ENCODE measurements at places on chromosomes 7 and 10.

GRCh38 chr7:139798221-139798620 is 20.4 kb upstream of the HIPK2 start:
- peaks cover 2% of the 10 kb centered on the region for H3K36me3 ChIP-seq
- peaks cover 6% of the 10 kb centered on the region for H3K27me3 ChIP-seq
- peaks cover 5% of the 10 kb centered on the region for H3K4me1 ChIP-seq
- no peak for DNase-seq
- H3K27ac ChIP-seq: no peak overlapping the region

GRCh38 chr10:52908478-52908877 is 135.9 kb upstream of the MBL2 start:
- no peaks in the 10 kb centered on the region for H3K27me3 ChIP-seq
- no peak for DNase-seq
- no peaks in the 10 kb centered on the region for H3K36me3 ChIP-seq

- no peaks in the 10 kb centered on the region for H3K36me3 ChIP-seq
- no peak overlapping the region for H3K27ac ChIP-seq
- no peak overlapping the region for H3K4me3 ChIP-seq
- H3K4me1 ChIP-seq: no peaks in the 10 kb centered on the region
Observed at GRCh38 chr7:47473499-47474210, 108.3 kb downstream of the TNS3 start.

- H3K36me3 ChIP-seq: no peaks in the 10 kb centered on the region
- DNase-seq: no peak
- no peak overlapping the region for H3K4me3 ChIP-seq
- H3K27ac ChIP-seq: no peak overlapping the region
- H3K27me3 ChIP-seq: no peaks in the 10 kb centered on the region
Observed at GRCh38 chr10:90635111-90635765, 222.6 kb downstream of the HTR7 start.

- DNase-seq: no peak
- no peak overlapping the region for H3K4me3 ChIP-seq
Observed at GRCh38 chr10:24442234-24442633, 233.3 kb downstream of the KIAA1217 start.

GRCh38 chr7:79785556-79785955 is 332.1 kb upstream of the MAGI2 start:
- no peak overlapping the region for H3K27ac ChIP-seq
- no peaks in the 10 kb centered on the region for H3K27me3 ChIP-seq
- no peaks in the 10 kb centered on the region for H3K4me1 ChIP-seq
- no peak for DNase-seq

- no peak overlapping the region for H3K4me3 ChIP-seq
- H3K27me3 ChIP-seq: no peaks in the 10 kb centered on the region
- peaks cover 19% of the 10 kb centered on the region for H3K4me1 ChIP-seq
- no peak for DNase-seq
- no peak overlapping the region for H3K27ac ChIP-seq
- H3K36me3 ChIP-seq: peaks cover 26% of the 10 kb centered on the region
Observed at GRCh38 chr10:88386821-88387773, 196.0 kb downstream of the RNLS start.

GRCh38 chr7:25031007-25031406 is 51.0 kb upstream of the OSBPL3 start:
- no peaks in the 10 kb centered on the region for H3K36me3 ChIP-seq
- H3K4me3 ChIP-seq: no peak overlapping the region
- peaks cover 6% of the 10 kb centered on the region for H3K27me3 ChIP-seq
- no peak for DNase-seq
- no peak overlapping the region for H3K27ac ChIP-seq

DNA sequence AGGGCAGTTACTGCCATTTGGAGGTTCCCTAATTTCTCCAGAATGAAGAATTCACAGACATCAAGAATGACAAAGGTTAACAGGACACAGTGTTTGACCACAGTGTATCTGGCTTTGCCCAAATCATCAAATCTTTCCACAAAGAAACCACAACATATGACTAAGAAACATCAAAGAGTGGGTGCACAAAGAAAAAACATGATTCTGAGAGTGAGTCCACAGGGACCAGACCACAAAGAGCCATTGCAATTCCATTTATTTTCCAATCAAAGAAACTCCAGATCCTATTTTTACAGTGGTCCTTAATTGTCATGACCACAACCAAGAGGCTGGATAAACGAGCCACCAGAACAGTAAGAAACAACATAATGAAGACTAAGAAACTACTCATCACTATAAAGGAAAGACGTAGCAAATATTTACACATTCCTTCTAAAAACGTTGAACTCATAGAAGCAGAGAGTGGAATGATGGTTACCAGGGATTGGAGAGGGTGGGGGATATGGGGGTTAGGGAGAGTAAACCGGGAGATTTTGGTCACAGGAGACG is 286.5 kb downstream of the DOCK4 start:
- no peaks in the 10 kb centered on the region for H3K36me3 ChIP-seq
- no peaks in the 10 kb centered on the region for H3K4me1 ChIP-seq
- no peak overlapping the region for H3K4me3 ChIP-seq
- H3K27me3 ChIP-seq: no peaks in the 10 kb centered on the region
- no peak for DNase-seq

DNA sequence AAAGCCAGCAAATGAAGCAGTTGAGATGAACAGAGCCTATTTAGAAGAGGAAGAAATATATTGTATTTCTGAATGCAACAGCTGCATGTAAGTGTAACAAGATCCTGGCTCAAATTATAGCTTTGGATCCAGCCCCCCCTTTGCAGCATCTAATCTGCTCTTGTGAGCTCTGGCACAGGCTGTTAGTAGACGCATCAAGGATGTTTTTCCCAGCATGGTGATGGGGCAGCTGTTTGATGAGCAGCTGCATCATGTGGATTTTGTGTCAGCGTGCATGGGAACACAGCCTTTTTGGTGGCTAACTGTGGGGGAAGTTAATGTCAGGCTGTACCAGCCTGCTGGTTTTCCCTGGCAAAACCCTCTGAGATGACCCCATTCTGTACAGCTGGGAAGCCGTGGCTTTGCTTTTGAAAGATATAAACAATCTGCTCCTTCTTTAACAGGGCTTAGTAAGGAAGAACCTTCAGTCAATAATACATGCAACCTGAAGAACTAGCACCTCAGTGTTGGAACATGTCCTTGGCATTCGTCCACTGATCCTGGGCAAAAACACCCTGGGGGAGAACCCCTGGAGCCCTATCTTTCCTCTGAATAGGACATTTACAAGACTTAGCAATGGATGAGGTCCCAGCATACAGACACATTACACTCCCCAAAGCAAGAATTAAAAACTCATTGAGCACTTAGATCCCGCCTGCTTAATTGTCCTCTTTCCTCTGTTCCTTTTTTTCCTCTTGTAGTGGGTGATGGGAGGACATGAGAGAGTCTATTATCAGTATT is 70.6 kb downstream of the NPS start:
- no peak overlapping the region for H3K27ac ChIP-seq
- H3K27me3 ChIP-seq: no peaks in the 10 kb centered on the region
- H3K4me1 ChIP-seq: no peaks in the 10 kb centered on the region
- DNase-seq: no peak

GRCh38 chr10:107740962-107741690 is 576.6 kb upstream of the SORCS1 start:
- DNase-seq: no peak
- no peak overlapping the region for H3K4me3 ChIP-seq
- no peaks in the 10 kb centered on the region for H3K27me3 ChIP-seq

- H3K4me1 ChIP-seq: peaks cover 10% of the 10 kb centered on the region
- peak overlapping the region; percentile 32 for H3K27ac ChIP-seq
- H3K27me3 ChIP-seq: no peaks in the 10 kb centered on the region
- peaks cover 48% of the 10 kb centered on the region for H3K36me3 ChIP-seq
Observed at GRCh38 chr7:127689194-127689772, 37.3 kb downstream of the SND1 start.

DNA sequence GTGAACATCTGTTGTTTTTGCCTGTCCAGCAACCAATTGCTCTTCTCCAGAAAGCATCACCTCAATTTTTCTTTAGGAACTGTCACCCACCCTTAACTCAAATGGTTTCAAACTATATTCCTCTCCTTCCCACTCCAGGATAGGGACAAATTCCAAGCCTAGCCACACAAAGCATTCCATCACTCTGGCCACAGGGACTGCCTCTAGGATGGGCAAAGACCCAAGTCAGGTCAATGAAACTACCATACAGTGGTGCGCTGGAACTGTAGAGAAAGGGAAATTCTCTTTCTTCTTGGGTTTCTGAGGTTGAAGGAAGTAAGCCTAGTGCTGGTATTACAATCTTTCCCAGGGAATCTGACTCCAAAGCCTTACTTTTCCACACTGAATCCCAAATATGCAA is 3.6 kb downstream of the MICU1 start:
- H3K27me3 ChIP-seq: no peaks in the 10 kb centered on the region
- H3K27ac ChIP-seq: no peak overlapping the region
- H3K4me3 ChIP-seq: no peak overlapping the region
- peaks cover 19% of the 10 kb centered on the region for H3K4me1 ChIP-seq

DNA sequence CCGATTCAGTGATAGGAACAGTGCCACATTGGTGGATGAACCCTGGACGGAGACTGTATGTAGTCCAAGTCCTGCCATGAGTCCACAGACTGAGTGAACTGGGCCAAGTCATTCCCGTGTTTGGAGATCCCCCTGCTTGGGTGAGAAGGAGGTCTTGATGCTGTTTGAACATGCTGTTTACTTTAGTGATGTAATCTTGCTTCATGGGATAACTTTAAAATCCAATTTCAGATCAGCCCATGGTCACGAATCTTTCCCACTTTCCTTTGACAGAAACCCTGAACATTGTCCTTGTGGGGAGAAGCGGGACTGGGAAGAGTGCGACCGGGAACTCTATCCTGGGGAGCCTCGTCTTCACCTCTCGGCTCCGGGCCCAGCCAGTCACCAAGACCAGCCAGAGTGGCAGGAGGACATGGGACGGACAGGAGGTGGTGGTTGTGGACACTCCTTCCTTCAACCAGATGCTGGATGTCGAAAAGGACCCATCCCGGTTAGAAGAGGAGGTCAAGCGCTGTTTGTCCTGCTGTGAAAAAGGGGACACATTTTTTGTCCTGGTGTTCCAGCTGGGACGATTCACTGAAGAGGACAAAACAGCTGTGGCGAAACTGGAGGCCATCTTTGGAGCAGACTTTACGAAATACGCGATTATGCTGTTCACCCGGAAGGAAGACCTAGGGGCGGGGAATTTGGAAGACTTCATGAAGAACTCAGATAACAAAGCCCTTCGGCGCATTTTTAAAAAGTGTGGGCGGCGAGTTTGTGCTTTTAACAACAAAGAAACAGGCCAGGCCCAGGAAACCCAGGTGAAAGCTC is 26.6 kb downstream of the GIMAP8 start:
- peaks cover 69% of the 10 kb centered on the region for H3K4me1 ChIP-seq
- H3K27me3 ChIP-seq: no peaks in the 10 kb centered on the region
- peaks cover 79% of the 10 kb centered on the region for H3K36me3 ChIP-seq

DNA sequence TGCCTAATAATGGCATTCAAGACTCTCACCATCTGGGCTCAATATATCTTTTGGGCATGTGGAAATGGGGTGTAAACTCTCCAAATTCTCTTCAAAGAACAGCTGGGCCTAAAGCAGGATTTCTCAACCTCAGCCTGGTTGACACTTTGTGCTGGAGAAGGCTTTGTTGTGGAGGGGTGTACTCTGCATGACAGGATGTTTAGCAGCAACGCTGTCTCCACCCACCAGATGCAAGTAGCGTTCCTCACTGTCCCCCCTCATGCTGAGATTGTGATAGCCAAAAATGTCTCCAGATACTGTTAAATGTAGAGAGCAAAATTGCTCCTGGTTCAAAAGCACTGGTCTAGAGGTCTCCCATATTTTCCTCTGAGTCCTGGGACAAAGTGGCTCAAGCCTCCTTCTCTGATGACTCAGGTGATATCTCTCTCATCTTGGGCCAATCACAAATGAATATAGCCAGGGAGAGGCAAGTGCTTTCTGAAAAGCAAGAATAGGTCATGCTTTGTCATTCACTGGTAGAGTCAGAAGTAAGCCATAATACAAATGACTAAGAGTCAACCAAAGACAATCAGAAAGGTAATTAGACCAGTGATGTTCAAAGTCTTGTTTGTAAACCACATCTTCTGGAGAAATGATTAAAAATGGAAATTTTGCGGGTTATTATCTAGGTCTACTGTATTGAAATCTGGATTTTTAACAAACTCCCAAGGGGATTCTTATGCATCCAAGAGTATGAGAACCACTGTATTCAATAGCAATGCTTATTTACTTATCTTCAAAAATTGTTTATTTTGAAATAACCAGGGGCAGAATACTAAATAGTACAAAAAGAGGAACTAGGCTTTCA is 330.8 kb downstream of the PTEN start:
- peak; percentile 75 for DNase-seq
- no peaks in the 10 kb centered on the region for H3K36me3 ChIP-seq
- no peaks in the 10 kb centered on the region for H3K27me3 ChIP-seq

DNA sequence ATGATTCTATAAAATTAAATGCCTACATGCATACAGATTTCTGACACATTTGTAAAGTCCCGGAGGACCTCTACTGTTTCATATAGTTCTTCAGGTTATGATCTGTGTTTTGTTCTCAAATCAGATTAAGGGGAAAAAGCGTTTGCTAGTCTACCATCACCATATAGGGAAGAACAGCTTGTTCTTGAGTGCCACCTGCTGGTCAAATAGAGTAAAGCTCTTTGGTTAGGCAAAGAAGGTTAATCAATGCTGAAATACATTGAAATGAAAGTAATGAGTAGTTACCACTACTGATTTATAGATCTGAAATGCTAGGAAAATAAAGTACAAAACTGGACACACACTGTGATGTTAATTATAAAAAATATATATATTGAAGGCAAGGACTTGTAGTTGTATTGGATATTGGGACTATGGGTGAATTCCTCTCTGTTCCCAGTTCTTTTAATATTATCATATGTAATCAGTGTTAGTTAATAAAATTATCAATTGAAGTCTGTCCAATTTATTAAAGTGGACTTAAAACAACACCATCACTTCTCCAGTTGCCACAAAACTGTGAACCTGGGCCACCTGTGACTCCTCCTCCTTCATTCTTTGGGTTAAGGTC is 72.6 kb upstream of the PDLIM1 start:
- peak; percentile 71 for DNase-seq
- H3K4me3 ChIP-seq: no peak overlapping the region
- H3K27me3 ChIP-seq: peaks cover 10% of the 10 kb centered on the region
- H3K4me1 ChIP-seq: no peaks in the 10 kb centered on the region
- no peak overlapping the region for H3K27ac ChIP-seq
- no peaks in the 10 kb centered on the region for H3K36me3 ChIP-seq

- no peaks in the 10 kb centered on the region for H3K27me3 ChIP-seq
- H3K27ac ChIP-seq: no peak overlapping the region
- DNase-seq: no peak
- no peaks in the 10 kb centered on the region for H3K36me3 ChIP-seq
- no peak overlapping the region for H3K4me3 ChIP-seq
- H3K4me1 ChIP-seq: no peaks in the 10 kb centered on the region
Observed at GRCh38 chr7:120123528-120123927, 149.4 kb upstream of the KCND2 start.

DNA sequence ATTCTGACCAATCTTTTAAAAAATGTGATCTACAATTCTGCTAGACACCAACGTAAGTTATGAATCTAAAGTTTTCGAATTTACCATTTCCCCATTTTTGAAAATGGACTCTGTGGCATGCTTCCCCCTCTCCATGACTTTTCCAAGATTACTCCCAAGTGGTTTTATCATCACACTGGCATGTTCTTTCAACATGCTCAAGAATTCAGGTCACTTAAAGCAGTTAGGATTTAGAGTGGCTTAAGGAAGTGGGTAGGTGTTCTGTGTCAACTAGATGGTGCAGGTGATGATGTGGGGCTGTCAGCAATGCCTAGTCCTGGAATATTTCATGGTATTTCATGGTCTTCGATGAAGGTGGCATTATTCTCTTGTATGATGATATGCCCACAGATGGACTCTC is 164.0 kb upstream of the ASAH2 start:
- H3K4me1 ChIP-seq: peaks cover 45% of the 10 kb centered on the region
- no peak for DNase-seq
- no peak overlapping the region for H3K4me3 ChIP-seq
- H3K36me3 ChIP-seq: no peaks in the 10 kb centered on the region

Measured in activated CD8-positive, alpha-beta T cell treated with anti-CD3 and anti-CD28 coated beads, Interleukin-2, amount 10 ng/mL, durations not matched to agents 7 days and 5 days (primary cell).